ENCODE measurements at places on chromosomes 16 and 17.

GRCh38 chr16:51084074-51084928 lies 66.8 kb downstream of the SALL1 start:
- DNase-seq, result no peak

- no peak for DNase-seq
Observed at GRCh38 chr16:68404736-68405345, 43.5 kb downstream of the SMPD3 start.

GRCh38 chr17:57636274-57636673 lies 108.8 kb downstream of the CCDC182 start:
- DNase-seq, result no peak

- no peak for DNase-seq
Observed at GRCh38 chr16:1696863-1697262, 9.1 kb upstream of the MAPK8IP3 start.

GRCh38 chr17:9174779-9175574 lies 153.7 kb downstream of the NTN1 start:
- DNase-seq, result no peak

- no peak for DNase-seq
Observed at GRCh38 chr16:78309763-78310162, 210.3 kb downstream of the WWOX start.

DNA sequence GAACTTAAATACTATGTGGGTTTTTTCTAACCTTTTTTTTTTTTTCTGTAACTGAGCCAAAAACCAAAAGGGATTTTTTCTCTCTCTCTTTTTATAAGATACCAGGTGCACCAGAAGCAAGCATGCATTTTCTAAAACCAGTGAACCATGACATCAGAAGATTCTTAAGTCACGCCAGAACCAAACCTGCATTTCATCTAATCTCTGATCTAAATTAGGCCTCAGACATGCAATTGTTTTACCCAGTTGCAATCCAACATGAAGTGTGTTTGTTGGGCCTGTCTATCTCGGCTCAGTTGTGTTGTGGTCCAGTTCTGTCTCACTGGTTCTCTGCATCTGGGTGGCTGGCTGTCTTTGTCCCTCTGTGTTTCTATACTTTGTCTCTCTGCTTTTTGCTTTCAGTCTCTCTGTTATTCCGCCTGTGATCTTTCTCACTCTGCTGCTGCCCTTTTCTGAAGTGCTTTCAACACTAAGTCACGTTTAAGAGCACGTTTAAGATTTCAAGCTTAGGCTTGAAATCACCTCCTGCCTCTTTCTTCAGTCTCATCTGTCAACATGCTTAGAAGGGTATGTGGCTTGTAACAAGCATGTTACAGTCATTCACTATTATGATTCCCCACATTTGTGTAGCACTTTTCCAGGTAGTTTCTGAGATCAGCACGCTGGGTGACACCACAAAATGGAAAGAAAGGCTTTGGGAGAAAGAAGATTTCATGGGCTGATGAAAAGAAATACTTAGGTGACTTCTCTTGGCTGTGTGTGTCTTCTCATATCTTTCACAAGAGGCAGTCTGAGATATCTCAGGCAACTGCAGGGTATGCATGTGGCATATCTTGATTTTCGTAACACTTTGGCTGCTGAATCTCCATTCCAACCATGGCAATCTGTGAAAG lies 488.9 kb downstream of the SHISA9 start:
- no peak for DNase-seq

- no peak for DNase-seq
Observed at GRCh38 chr16:2769675-2770056, 7.4 kb downstream of the ELOB start.

DNA sequence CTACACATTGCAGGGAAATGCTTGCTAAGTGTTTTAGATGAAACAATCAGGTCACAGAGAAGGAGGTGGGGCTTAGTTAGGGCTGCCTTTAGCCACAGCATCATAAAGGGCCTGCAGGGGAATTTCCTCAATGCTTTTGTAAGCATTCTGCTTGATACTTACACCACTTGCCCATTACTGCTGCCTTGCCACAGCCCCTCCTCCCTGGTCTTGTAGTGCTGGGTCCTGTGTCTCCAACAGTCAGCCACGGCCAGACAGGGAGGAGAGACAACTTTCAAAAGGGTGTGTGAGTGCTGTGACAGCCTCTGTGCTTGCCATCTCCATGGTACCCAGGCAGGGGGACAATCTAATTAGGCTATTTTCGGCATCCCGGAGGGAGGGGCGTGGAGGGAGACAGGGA lies 111.2 kb downstream of the SHISA9 start:
- DNase-seq, result no peak

DNA sequence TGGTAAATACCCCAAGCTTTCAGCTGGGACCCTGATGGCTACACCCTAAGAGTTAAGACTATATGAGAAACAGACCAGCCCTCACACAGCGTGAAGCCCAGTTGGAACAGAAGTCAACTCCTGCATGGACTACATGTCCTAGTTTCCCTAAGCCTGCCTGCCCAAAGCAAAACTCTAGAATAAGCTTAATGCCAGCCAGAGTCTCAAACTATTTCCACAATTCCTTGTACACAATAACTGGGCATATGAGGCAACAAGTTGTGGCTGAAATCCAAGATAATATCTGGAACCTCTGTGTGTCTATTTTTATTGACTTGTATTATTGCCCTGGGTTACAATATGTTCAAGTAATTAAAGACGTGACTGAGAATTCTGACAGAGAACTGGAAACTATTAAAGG lies 19.4 kb downstream of the MYH10 start:
- DNase-seq, result no peak

GRCh38 chr17:51097708-51098446 lies 22.8 kb downstream of the SPAG9 start:
- no peak for DNase-seq

DNA sequence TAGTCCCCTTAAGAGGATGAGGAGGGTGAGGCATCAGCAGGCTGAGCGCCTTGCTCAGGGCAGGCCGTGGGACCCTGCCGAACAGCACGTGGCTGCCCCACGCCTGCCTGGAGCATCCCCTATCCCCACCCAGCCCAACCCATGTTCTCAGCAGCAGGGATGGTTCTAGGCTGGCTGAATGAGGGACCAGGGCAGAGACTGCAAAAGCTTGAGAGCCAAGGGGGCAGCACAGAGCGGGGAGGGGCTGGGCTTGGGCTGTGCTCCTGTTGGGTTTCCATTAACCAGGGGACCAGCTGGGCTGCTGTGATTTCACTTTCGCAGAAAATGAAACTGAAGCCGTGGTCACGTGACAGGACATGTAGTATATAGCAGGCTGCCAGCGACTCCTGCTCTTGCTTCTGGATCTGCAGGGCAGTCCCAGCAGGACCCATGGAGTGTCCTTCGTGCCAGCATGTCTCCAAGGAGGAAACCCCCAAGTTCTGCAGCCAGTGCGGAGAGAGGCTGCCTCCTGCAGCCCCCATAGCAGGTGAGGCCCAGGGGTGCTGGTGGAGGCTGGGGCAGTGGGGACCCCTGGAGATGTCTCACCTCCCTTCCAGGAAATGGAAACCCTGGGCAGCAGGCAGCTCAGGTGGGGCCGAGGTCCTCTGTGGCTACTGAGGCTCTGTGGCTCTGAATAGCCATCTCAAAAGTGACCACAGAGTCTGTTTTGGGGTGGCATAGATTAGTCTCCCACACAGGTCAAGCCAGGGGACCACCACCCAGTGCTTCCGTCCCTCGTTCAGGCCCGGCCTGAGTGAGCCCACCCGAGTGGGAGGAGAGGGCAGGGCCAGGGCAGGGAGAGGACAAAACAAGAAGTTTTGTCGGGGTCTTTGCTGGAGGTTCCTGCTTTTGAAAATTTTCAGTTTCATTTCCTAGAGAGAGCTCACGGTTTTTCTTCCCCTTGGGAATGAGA lies 2.9 kb downstream of the RNF213 start:
- no peak for DNase-seq

- no peak for DNase-seq
Observed at GRCh38 chr17:79077587-79077986, 3.0 kb downstream of the ENGASE start.
